ENCODE measurements at places on chromosomes 1 and 21.
A peak's percentile ranks its signal among the peaks of the same experiment; 100 is the strongest.

GRCh38 chr1:59947047-59947938 lies 20.7 kb upstream of the CYP2J2 start:
- peak; percentile 75 for DNase-seq

DNA sequence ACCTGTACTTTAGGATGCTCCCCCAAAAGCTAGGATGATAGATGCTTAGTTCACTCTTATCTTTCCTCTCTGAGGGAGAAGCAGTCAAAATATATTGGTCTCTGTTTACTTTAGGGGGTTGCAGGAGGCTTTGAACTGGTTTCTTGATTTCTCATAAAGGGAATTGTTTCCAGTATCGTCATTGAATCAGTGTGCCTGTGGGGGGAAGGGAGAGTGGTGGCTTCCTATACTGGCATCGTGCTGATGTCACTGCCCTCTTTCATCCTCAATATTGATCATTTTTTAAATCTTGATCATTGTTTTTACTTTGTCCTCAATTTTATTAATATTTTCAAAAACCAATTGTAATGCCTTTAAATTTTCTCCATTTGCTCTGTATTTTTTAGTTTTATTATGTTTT lies 40.2 kb upstream of the CFHR3 start:
- no peak for DNase-seq

GRCh38 chr1:22863766-22864165 lies 108.9 kb downstream of the LACTBL1 start:
- DNase-seq: no peak

GRCh38 chr1:75733661-75734060 lies 9.2 kb downstream of the ACADM start:
- no peak for DNase-seq

GRCh38 chr1:159079525-159079924 lies 3.0 kb upstream of the AIM2 start:
- DNase-seq: no peak

- DNase-seq: peak; percentile 99
Measured at GRCh38 chr1:221741703-221742554, at the start of gene DUSP10. Gene DUSP10 (minus strand): TSS chr1:221742089. CDS start chr1:221739744, 2,345 bp downstream.

- DNase-seq: no peak
Measured at GRCh38 chr1:223621312-223621734, 44.2 kb downstream of the CAPN8 start.

- no peak for DNase-seq
Measured at GRCh38 chr1:179252606-179253005, 23.1 kb upstream of the ABL2 start.

- DNase-seq: no peak
Measured at GRCh38 chr1:86155051-86155806, 1.3 kb downstream of the COL24A1 start.

GRCh38 chr1:190193508-190194115 lies 284.1 kb downstream of the BRINP3 start:
- no peak for DNase-seq

GRCh38 chr1:234906654-234907053 lies 222.0 kb downstream of the TOMM20 start:
- DNase-seq: no peak

DNA sequence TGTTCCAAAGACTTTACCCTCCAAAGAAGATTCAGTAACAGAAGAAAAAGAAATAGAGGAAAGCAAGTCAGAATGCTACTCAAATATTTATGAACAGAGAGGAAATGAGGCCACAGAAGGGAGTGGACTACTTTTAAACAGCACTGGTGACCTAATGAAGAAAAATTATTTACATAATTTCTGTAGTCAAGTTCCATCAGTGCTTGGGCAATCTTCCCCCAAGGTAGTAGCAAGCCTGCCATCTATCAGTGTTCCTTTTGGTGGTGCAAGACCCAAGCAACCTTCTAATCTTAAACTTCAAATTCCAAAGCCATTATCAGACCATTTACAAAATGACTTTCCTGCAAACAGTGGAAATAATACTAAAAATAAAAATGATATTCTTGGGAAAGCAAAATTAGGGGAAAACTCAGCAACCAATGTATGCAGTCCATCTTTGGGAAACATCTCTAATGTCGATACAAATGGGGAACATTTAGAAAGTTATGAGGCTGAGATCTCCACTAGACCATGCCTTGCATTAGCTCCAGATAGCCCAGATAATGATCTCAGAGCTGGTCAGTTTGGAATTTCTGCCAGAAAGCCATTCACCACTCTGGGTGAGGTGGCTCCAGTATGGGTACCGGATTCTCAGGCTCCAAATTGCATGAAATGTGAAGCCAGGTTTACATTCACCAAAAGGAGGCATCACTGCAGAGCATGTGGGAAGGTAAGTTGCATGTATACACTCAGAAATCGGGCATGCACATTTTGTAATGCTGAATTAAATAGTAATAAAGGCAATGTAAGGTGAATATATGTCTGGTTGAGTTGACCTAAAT lies 97.2 kb downstream of the ZFYVE9 start:
- DNase-seq: no peak

- DNase-seq: no peak
Measured at GRCh38 chr1:51549016-51549619, 30.1 kb upstream of the EPS15 start.

- no peak for DNase-seq
Measured at GRCh38 chr21:24183077-24183476, 1424.2 kb downstream of the MRPL39 start.

GRCh38 chr1:55204997-55205396 lies 10.2 kb downstream of the USP24 start:
- no peak for DNase-seq

GRCh38 chr1:7888248-7889081 lies 35.6 kb upstream of the UTS2 start:
- DNase-seq: no peak

GRCh38 chr1:12539320-12539704 lies 78.7 kb downstream of the DHRS3 start:
- no peak for DNase-seq

DNA sequence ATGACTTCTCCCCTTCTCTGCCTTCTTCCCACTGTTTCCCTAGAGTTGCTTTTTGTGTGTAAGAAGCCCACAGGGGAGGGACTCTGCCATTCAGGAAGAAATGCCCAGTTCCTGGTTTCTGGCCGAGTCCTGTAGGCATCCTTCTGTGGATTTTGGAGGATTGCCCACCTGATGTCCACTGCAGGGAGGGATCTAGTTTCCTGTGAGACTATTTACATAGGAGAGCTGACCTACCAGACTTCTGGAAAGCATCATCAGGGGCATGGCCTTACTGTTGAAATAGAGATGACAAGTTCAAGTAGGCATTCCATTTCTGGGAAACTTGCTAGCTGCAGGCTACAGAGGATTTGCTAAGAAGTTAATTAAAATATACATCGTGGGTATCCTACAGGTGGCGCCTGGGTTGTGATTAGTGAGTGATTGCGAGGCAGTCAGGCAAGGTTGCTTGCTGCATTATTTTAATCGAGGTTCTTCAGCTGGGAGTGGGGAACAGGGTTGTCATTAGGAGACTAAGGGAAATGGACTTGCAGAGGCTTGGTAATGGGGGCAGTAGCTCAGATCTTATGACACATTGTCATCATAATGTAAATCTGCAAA lies 148.7 kb downstream of the HHAT start:
- DNase-seq: no peak

- no peak for DNase-seq
Measured at GRCh38 chr1:235947989-235948388, 81.3 kb upstream of the LYST start.

GRCh38 chr1:21468599-21468998 lies 28.7 kb downstream of the NBPF3 start:
- no peak for DNase-seq

- DNase-seq: no peak
Measured at GRCh38 chr1:117967477-117967876, 37.9 kb downstream of the WDR3 start.

DNA sequence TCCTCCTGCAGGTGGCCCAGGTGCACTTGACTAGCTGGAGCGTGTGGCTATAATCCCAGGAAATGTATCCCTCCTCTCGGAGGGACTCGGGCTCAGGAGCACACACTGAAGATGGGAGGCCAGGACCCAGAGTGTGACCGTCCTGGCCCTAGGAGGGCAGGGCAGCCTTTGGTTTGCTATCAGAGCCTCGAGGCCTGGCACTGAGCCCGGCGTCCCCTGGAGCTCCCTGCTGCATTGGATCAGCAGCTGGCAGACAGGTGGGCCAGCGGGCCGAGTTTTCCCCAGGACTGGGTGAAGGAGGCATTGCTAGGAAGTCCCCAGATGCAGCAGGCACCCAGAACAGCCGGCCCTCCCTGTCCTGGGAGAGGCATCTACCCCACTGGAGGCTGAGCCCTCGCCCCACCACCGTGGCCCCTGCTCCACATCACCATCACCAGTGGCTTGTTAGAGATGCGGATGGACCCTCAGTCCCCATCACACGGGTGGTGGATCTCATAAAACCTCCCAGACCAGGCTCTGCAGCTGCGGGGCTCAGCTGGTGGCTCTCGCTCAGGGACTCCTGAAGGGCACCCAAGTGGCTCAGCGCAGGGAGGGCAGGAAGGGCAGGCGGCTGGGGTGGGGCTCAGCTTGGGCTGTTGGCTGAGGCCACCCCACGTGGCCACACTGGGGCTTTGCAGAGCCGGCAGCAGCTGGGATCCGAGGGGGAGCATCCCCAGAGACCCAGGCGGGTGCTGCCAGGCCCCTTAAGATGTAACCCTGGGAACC lies 32.7 kb upstream of the POFUT2 start:
- peak; percentile 36 for DNase-seq

GRCh38 chr1:112461200-112461871 lies 47.4 kb upstream of the WNT2B start:
- DNase-seq: no peak

- no peak for DNase-seq
Measured at GRCh38 chr21:39850333-39850732, 16.9 kb upstream of the PCP4 start.

DNA sequence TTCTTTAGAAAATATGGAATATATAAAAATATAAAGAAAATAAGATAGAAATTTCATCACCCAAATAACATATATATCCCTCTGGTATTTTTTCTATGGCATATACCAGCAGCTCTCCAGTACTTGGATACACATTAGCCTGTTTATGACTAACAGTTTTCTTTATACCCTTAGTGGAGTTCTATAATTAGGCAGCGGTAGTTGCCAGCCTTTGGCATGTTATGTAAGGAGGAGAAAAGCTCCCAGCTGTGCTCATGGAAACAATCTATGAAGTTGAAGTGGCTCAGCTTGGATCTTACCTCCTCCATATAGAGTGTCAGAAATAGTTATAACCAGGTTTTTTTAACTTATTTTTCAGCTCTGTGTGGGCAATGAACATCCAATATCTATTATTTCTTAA lies 1636.8 kb downstream of the AMY1C start:
- DNase-seq: no peak

- peak; percentile 73 for DNase-seq
Measured at GRCh38 chr1:89843273-89844130, 22.7 kb downstream of the LRRC8D start.

- DNase-seq: no peak
Measured at GRCh38 chr1:45356186-45356585, 15.9 kb upstream of the MUTYH start.

GRCh38 chr1:82880506-82880905 lies 1079.8 kb downstream of the ADGRL2 start:
- no peak for DNase-seq
